Left ventricle myocardium inferior (tissue), 1 donor: ENCODE measurements at places on chromosomes 1 and 21. TPM values are rescaled to one million over a fixed set of nuclear protein-coding genes. Genes with fewer than 3 reads are reported as not detected.

Gene GPR137B
- total RNA-seq = 36.7 TPM

Gene CFAP74
- total RNA-seq = not detected

Gene FAM229A
- 2.1 TPM for total RNA-seq

Gene IGFN1
- total RNA-seq = not detected

Gene URB2
- 3.5 TPM for total RNA-seq

Gene PTBP2
- 10.3 TPM for total RNA-seq

GRCh38 chr1:99587008-99587407 is 58.9 kb upstream of the PALMD start:
- no peak for DNase-seq

- no peak for DNase-seq
Measured at GRCh38 chr1:39758556-39759435, 12.4 kb downstream of the OXCT2 start.

DNA sequence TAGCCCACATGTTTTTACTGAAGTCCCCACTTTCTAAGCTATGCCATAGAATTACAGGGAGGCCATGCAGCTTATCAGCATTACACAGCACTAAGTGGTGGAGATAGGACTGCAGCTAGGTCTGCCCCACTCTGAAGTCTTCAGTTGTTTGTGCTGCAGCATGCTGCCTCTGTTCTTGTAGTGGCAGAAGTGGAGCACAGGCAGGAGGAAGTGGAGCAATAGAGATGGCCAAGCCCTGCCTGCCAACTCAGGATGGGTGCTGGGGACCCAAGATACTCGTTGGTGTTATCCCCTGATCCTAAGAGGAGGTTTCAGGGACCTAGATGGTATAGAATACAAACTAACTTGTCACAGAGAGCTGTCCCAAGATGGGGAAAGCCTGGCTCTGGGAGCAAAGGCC is 12.9 kb downstream of the MRPL37 start:
- no peak for DNase-seq

DNA sequence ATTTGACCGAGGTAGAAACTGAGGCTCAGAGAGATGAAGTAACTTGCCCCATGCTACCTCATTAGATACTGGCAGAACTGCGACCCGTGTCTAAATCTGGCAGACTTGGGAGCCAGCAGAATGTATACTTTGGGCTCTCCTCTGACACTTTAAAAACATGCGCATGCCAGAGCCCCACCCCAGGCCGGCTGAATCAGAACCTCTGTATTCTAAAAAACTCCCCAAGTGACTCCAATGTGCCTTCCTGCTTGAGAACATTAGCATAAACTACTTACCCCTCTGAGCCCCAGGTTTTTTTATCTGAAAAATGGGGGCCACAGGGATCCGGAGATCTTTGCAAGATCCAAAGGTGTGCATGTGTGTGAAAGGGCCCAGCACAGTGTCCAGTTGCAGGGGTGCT is 344.7 kb upstream of the USP24 start:
- DNase-seq = no peak

- no peak for DNase-seq
Measured at GRCh38 chr1:204190212-204191211, 5.8 kb downstream of the KISS1 start.

DNA sequence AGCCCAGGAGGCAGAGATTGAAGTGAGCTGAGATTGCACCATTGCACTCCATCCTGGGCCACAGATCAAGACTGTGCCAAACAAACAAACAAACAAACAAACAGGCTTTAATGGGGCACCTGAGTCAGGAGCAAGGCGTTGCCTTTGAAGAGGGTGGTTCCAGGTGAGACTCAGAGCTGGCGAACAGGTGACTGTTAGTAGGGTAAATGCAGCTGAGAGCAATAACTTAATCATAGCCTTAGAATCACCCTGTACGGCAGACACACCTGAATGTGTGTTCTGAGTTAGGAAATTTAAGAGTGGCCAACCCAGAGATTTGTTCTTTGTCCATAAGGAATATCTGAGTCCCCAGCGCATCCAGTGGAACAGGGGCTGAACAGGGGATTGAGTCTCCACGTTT is 440.4 kb downstream of the RPS6KC1 start:
- no peak for DNase-seq

GRCh38 chr21:38476385-38476784 is 21.9 kb downstream of the ERG start:
- DNase-seq = no peak

DNA sequence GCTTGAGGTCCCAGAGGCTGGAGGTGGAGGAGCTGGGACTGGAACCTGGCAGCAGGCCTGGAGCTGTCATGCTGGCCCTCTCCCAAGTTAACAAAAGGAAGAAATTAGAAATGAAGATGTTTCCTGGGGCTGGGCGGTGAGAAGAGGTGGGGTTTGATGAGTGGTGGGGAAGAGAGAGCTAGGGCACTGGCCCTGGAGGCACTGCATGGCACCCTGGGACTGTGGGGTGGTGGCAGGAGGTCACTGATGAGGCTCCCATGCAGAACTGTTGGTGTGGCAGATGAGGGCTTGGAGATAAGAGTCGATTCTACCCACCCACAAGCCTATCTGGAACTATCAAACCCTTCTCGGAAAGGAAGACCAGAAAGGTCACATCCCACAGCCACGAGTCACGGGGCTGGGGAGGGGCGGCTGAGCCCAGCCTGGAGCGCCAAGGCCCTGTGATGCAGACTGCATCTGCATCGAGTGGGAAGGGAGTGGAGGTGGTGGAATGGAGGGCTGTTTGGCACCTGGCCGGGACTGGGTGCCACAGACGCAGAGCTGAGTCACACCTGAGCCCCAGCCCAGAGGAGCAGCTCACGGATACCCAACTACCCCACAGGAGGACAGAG is 29.4 kb downstream of the MRPL37 start:
- no peak for DNase-seq

DNA sequence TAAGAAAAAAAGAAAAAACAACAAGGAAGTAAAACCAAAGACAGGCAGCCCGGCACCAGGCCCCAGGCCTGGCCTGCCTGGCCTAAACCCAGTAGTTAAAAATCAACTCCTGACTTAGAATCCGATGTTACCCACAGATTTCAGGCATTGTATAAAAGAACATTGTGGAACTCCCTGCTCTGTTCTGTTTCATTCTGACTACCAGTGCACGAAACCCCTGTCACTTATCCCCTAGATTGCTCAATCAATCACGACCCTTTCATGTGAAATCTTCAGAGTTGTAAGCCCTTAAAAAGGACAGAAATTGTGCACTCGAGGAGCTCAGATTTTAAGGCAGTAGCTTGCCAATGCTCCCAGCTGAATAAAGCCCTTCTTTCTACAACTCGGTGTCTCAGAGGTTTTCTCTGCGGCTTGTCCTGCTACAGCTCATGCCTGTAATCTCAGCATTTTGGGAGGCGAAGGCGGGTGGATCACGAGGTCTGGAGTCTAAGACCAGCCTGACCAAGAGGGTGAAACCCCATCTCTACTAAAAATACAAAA is 15.6 kb upstream of the MYOCOS start:
- DNase-seq = no peak

DNA sequence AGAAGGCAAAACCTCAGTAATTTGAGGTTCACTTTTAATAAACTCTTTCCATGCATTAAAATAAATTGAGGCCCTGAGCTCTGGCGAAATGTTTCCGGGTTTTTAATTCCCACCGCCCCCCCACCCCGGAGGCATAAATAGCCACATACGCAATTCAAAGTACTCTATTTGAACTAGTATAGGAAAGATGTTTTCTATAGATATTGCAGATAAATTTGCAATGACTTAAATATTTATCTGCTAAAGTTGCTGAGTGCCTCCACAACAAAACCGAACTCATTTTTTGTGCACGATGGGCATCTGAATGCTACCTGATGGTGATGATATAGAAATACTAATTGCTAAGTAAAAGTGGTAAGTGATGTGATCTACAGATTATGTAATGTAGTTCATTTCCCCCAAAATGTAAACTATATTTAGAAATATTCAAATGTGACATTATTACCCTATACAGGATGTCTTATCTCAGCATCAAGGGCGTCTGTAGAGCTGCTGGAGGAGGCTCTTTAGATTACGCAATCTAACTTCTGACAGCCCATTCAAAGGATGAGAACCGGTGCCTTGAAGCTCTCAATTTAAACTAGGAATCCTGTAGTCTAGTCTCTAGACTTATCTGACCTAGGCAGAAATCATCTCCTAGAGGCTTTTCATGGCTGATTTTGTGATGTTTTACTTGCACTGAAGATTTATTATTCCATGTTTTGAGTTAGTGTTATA is 8.5 kb downstream of the IRF2BP2 start:
- DNase-seq = no peak

DNA sequence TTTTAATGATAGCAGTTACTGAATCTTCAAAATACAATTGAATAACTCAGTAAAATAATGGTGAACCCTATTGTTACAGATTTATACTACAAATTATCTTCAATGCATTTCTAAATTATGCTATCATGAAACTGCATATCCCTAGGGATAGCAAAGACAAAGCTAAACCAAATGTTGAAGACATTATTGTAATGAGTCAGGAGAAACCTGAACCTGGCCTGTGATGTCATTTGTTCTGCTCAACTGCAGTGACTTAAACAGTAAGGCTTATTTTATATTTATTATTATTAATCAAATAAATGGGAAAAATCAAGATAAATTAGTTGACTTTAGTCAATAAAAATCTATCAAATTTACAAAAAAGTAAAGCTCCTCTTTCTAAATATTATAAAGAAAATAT is 100.3 kb downstream of the UCHL5 start:
- no peak for DNase-seq

DNA sequence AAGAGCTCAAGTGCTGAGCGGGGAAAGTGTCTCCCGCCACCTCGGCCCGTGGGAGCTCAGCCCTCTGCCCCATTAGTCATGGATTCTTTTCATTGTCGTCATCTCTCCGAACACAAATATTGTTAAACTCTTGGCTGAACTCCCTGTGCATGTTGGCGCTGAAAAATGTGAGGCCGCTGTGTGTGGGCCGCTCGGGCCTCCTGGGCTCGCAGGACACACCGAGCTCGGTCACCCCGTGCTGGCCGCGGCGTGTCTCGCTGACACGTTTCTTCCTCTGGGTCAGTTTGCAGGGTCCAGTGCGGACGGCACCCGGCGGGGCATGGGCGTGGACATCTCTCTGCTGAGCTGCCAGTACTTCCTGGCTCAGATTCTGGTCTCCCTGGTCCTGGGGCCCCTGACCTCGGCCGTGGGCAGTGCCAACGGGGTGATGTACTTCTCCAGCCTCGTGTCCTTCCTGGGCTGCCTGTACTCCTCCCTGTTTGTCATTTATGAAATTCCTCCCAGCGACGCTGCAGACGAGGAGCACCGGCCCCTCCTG is 25.6 kb downstream of the SLC45A1 start:
- peak; percentile 67 for DNase-seq

- no peak for DNase-seq
Measured at GRCh38 chr1:23722652-23723051, 20.6 kb upstream of the ELOA start.

DNA sequence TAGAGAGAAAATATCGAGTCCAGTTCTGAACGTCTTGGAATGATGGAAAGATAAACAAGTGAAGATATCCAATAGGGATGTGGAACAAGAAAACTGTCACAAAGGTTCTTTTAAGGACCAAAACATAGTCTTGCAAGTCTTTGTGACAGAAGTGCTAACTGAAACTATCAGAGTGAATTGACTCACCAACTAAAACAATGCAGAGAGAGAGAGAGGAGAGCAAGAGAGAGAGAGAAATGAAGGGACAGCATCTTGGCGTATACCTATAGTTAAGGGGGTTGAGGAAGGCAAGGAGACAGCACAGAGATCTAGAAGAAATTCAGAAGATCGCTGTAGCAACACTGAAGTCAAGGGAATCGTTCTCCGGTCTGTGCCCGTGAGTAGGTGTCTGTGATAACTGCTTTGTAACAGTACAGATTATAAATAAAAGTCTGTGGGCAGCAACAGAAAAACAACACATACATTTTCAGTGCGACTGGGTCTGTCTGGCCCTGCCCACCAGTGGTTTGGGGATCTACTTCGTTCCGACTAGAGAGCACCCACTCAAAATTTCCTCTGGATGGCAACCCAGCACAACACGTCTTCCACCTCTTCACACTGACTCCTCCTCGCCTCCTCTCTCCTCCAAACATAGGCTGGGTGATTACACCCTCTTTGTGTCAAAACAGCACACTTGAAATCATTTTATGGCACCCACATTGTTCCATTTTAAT is 4.8 kb upstream of the COA6 start:
- DNase-seq = no peak

- no peak for DNase-seq
Measured at GRCh38 chr1:204349602-204350001, 10.1 kb downstream of the PLEKHA6 start.

DNA sequence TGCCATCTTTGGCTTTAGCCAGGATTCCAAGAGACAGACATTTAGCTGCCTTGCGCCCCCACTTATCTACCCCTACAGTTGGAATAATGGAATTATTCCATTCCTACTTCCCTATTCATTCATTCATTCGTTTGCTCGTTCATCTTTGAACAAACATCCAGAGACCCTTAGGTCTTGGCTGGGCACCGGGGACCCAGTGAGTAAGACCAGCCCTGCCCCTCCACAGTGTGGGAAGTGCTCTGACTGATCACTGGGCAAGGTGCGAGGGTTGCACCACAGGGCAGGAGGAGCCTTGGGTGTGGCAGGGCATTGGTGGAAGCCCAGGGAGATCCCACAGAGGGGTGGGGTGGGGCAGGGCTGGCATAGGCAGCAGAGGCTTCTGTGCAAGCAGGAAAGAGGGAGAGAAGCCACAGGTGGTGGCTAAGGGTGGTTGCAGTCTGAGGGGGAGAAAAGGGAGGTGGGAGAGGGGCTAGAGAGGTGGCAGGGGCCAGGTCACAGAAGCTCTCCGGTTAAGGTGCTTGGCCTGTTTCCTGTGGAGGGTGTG is 35.0 kb upstream of the TMEM61 start:
- no peak for DNase-seq

DNA sequence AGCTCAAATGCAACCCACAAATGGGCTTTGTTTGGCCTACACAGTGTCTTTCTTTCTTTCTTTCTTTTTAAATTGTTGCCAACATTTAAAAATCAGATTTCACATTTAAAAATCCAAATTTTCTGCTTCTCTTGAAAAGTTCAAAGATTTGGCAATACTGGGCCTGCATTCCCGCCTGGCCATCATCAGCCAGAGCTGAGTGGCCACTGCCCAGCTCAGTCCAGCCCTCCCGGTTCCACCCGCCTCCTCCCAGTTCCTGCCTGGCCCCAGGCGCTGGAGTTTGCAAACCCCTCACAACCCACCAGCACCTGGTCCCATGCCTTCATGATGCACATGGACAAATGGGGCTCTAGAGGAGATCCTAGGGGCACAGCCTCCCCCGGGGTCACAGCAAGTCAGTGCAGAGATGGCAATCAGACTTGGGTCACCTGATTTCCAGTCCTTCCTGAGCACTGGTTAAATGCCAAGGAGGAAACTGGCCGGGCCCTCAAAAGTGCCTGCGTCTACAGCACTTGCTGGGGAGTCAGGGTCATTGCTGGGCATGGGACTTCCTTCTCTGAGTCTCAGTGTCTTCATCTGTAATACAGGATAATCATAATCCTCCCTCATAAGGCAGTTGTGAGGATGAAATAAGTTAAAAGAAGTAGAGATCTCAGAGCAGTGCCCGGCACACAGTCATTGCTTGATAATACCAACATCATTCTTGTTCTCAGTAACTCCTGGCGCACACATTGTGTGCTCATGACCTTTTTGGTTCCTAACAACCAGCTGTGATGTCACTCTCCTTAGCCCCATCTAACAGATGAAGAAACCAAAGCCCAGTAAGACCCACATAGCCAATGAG is 41.0 kb upstream of the LAPTM5 start:
- peak; percentile 39 for DNase-seq
